Left ventricle myocardium inferior (tissue), 1 donor: ENCODE measurements at places on chromosomes 6 and 20. TPM values are rescaled to one million over a fixed set of nuclear protein-coding genes. Genes with fewer than 3 reads are reported as not detected.

- peaks cover 28% of the 10 kb centered on the region for H3K4me1 ChIP-seq
- H3K27ac ChIP-seq = peak overlapping the region; percentile 84
- DNase-seq = no peak
- no peaks in the 10 kb centered on the region for H3K27me3 ChIP-seq
Observed at GRCh38 chr6:21586740-21587178, 6.8 kb upstream of the SOX4 start.

DNA sequence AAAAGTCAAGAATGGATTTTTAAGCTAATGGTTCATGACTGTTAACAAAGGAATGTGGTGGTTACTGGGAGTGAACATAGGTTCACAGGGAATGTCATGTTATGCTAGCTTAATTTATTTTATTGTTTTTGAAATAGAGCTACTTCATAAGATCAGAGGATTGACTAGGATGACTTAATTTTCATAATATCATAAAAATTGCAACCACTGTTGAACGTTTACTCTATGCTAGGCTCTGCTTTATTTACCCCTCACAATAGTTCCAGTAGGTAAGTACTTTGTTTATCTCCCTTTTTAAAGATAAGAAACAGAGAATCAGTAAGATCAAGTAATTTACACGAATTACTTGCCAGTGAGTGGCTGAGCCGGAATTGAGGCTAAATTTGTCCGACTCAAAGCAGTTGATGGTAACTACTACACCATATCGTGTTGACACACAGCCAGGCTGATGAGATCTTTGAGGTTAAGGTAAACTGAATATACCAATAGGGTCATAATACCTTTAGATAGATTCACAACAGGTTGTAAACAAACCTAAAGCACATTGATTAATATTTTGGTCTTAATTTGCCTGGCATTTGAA lies 194.6 kb upstream of the CITED2 start:
- no peak overlapping the region for H3K4me3 ChIP-seq
- H3K27ac ChIP-seq = no peak overlapping the region
- peaks cover 4% of the 10 kb centered on the region for H3K4me1 ChIP-seq
- H3K36me3 ChIP-seq = no peaks in the 10 kb centered on the region
- H3K27me3 ChIP-seq = no peaks in the 10 kb centered on the region
- no peak for DNase-seq

- no peaks in the 10 kb centered on the region for H3K36me3 ChIP-seq
- no peak overlapping the region for H3K4me3 ChIP-seq
- no peak for DNase-seq
- no peaks in the 10 kb centered on the region for H3K27me3 ChIP-seq
- no peaks in the 10 kb centered on the region for H3K4me1 ChIP-seq
Observed at GRCh38 chr6:154579046-154579445, 68.6 kb upstream of the CNKSR3 start.

DNA sequence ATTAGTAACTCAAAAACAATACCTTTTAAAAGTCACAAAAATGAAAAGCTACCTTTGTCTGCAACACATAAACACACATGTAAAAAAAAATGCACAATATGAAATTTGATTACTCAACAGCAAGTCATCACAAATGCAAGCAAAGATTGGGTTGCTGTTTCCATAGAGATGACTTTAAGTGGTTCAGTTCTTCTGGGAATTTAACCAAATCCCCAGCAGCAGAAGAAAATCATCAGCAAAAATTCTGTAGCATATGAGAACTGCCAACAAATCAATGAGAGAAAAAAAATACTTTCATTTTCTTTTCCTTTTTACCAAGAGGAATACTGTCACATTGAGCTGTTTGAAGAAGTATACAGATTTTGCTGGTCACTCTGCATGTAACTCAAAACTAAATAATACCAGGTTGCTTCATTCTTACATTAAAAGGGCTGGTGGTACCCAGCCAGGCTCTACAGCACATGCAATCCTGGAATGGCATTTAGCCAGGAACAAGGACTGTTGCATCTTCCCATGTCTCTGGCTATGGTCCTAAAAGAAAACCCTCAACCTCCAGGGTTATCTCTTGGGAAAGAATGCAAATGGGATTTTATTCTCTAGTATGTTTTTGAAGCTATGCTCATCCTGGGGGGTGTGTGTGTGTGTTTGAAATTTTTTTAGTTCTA lies 158.3 kb downstream of the OPRM1 start:
- no peak overlapping the region for H3K27ac ChIP-seq
- no peak for DNase-seq
- H3K36me3 ChIP-seq = no peaks in the 10 kb centered on the region
- no peaks in the 10 kb centered on the region for H3K4me1 ChIP-seq
- H3K27me3 ChIP-seq = no peaks in the 10 kb centered on the region

DNA sequence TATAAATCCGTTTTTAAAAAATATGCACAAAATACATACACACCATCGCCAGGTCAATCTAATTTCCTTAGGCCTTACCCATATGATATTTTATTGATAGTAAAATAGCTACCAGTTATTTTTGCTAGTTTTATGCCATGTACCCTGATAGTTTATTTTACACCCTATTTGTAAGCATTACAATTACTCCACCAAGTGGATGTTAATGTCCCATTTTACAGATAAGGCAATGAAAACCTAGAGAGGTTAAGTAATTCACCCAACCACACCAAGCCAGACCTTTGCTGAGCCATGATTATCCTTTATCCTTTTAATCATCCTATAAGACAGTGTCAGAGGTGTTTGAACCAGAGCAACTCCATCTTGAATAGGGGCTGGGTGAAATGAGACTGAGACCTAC lies 86.8 kb downstream of the CBLN4 start:
- H3K27me3 ChIP-seq = no peaks in the 10 kb centered on the region
- no peak for DNase-seq
- no peak overlapping the region for H3K4me3 ChIP-seq
- no peaks in the 10 kb centered on the region for H3K36me3 ChIP-seq
- no peaks in the 10 kb centered on the region for H3K4me1 ChIP-seq

- no peaks in the 10 kb centered on the region for H3K4me1 ChIP-seq
- H3K27me3 ChIP-seq = no peaks in the 10 kb centered on the region
- no peak overlapping the region for H3K4me3 ChIP-seq
- DNase-seq = no peak
Observed at GRCh38 chr6:145508107-145508506, 227.2 kb downstream of the EPM2A start.

DNA sequence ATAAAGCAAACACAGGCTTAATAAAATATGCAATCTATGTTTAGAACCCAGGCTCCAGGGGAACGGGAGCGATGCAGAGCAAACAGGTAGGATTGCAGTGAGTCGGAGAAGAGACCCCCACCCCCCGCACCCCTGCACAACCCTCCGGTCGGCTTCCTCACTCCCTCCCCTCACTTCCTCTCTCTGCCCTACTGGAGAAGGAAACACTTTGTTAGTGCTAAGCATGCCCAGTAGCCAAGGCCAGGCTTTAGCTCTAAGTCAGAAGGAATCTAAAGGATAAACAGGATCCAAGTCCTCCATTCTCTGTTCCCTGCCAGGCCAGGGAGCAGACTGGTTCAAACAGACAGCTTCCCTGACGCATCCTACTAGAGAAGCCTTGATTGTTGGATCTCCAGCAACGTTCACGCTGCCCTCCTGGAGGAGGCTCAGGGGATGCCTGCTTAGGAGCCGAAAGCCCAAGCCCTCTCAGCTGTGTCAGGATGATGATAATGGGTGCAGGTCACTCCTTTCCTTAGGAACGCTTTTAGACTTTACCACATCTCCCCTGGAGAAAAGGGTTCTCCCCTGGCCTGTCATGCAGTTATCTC lies 14.7 kb downstream of the FOXQ1 start:
- no peaks in the 10 kb centered on the region for H3K36me3 ChIP-seq
- H3K27me3 ChIP-seq = peaks cover 86% of the 10 kb centered on the region
- no peaks in the 10 kb centered on the region for H3K4me1 ChIP-seq
- no peak overlapping the region for H3K27ac ChIP-seq
- no peak overlapping the region for H3K4me3 ChIP-seq

DNA sequence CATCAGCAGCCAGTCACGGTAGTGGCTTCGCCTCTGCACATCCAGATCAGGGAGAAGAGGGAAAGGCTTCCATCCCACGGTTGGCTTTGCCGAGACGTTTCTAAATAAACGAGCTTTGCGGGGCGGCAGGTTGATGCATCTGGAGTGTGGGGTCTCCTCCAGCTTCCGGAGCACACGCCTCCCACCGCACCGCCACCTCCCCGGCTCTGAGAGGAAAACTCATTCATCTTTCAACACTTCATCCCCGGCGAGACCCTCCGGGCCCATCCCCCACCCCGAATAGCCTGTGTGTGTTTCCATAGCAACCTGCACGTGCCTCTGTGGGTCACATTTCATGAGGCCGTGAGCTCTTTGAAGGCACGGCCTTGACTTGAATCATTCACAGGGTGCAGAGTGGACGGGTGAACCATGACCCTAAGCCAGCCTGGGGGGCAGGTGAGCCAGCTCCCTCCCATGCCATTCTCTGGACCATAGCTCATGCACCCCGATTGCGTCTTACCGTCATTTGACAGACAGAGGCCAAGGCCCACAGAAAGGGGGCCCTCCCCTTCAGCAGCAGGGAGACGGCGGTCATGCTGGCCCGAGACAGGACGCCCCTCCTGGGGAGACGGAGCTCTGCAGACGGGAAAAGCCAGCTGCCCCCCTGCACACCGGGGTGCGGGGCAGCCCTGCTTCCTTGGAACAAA lies 16.2 kb upstream of the CHRNA4 start:
- no peak overlapping the region for H3K4me3 ChIP-seq
- H3K36me3 ChIP-seq = no peaks in the 10 kb centered on the region
- no peak overlapping the region for H3K27ac ChIP-seq
- no peaks in the 10 kb centered on the region for H3K4me1 ChIP-seq
- DNase-seq = no peak

- no peaks in the 10 kb centered on the region for H3K27me3 ChIP-seq
- H3K4me1 ChIP-seq = peaks cover 38% of the 10 kb centered on the region
- H3K4me3 ChIP-seq = peak overlapping the region; percentile 83
- no peaks in the 10 kb centered on the region for H3K36me3 ChIP-seq
- no peak for DNase-seq
Observed at GRCh38 chr6:156776470-156776839, 723 bp upstream of the ARID1B start.

- peaks cover 64% of the 10 kb centered on the region for H3K4me1 ChIP-seq
- H3K27ac ChIP-seq = no peak overlapping the region
- no peak overlapping the region for H3K4me3 ChIP-seq
- no peaks in the 10 kb centered on the region for H3K27me3 ChIP-seq
- H3K36me3 ChIP-seq = peaks cover 5% of the 10 kb centered on the region
- no peak for DNase-seq
Observed at GRCh38 chr6:108250240-108250866, 10.5 kb downstream of the SNX3 start.

- H3K27ac ChIP-seq = no peak overlapping the region
- no peaks in the 10 kb centered on the region for H3K27me3 ChIP-seq
- no peaks in the 10 kb centered on the region for H3K36me3 ChIP-seq
- DNase-seq = no peak
- H3K4me1 ChIP-seq = peaks cover 15% of the 10 kb centered on the region
Observed at GRCh38 chr6:119443993-119444641, 94.6 kb upstream of the MAN1A1 start.

Gene SAMD10
- total RNA-seq = 5.6 TPM

Gene PPIL6
- 3.9 TPM for total RNA-seq

Gene HLA-DOA
- total RNA-seq = 1.8 TPM

Gene BTN2A1
- 16.0 TPM for total RNA-seq

Gene OR2W1
- not detected for total RNA-seq
